ENCODE measurements at places on chromosomes 1 and 21.

DNA sequence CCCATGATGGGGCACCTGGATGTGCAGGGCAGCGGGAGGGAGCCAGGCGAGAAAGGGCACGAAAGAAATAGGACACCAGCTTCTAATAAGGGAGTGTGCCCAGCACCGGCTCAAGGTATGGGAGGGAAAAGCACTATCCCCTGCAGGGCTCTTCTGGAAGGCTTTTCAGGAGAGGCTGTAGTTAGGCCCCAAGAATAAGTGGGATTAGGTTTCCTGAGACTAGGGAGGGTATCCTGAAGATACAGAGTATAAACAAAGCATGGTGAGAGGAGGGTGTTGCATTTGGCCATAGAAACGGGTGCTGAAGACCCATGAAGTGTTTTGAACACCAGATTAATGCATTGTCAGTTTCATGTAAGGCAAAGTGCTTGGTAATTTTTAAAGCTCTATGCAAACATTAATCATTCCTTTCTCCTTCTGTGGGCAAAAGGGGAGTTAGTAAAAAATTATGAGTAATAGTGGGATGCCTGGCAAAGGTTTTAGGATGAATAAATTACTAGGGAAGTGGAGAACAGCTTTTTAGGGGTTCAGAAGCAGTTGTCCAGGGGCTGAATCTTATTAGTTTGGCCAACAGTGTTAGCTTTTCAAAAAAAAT is 74.0 kb downstream of the SYT6 start:
- DNase-seq: no peak

DNA sequence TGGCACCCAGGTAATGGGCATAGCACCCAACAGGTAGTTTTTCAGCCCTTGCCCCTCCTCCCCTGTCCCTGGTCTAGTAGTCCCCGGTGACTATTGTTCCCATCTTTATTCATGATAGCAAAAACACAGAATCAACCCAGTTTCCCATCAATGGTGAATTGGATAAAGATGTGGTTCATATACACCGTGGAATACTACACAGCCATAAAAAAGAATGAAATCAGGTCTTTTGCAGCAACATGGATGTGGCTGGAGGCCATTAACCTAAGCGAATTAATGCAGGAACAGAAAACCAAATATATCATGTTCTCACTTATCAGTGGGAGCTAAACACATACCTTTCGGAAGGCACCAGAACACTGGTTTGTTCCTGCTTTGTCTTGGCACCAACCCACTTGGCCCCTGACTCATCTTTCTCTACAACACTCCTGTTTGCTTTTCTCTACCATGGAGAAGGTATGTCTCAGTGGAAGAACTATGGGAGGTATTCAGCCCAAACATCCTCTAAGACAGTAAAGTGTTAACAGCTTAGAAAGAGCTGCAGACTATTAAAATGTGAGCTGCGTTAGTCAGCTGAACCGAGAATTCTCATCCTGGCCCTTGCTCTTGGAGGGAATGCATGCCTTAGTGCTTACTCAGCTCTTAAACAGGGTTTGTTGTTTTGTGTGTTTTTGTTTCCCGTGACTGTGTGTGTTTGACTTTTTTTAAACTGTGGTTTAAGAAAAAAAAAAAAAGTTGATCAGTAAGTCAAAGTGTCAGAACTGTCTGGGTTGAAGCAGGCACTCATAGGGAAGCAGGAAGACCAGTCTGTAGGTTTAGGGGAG is 203.0 kb downstream of the TOMM20 start:
- no peak for DNase-seq

- DNase-seq: no peak
These were observed 40.7 kb downstream of the NME7 start for GRCh38 chr1:169326956-169327268.

DNA sequence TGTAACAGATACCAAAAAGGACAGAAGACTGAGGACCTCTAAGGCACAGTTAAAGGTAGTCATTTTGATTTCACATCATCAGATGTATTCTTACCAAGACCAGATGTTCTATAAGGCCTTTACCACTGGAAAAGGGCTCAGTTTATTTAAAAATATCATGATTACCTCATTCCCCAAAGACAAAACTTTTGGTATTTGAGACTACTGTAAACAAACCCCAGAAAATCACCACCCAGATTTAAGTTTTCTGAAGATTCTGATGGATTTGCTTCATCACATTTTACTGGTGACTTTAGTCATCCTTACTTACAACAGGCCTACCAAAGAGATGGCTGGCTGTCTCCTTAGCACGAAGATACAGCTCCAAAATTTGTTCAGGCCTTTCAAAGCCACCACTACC is 8.3 kb downstream of the ENAH start:
- DNase-seq: no peak

DNA sequence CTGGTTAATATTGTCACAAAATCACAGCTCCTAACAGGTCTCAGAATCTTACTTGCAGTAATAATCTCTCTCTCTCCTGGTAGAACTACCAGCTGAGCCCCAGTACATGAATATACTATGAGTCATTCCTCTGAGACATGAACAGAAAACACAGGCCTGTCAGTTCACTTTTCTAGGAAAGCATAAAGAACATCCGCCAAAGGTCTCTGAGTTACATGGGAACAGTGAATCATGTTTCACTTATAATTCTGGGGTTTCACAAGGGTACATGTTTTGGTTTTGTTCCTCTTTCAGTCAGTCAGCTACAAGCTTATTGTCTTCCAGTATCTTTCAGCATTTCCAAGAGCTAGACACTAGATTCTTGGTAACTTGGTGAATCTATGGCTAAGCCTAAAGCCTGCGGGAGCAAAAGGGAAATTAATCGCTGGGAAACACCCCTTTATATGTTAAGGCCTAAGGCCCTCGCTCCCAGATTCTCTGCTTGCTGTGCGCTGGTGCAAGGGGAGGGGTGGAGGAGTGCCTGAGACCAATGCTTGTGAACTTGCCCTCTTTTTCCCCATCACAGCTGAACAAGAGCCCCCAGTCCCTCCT is 31.7 kb downstream of the IFNGR2 start:
- DNase-seq: peak; percentile 27

GRCh38 chr1:151147132-151147503 is 687 bp upstream of the SEMA6C start:
- DNase-seq: no peak

DNA sequence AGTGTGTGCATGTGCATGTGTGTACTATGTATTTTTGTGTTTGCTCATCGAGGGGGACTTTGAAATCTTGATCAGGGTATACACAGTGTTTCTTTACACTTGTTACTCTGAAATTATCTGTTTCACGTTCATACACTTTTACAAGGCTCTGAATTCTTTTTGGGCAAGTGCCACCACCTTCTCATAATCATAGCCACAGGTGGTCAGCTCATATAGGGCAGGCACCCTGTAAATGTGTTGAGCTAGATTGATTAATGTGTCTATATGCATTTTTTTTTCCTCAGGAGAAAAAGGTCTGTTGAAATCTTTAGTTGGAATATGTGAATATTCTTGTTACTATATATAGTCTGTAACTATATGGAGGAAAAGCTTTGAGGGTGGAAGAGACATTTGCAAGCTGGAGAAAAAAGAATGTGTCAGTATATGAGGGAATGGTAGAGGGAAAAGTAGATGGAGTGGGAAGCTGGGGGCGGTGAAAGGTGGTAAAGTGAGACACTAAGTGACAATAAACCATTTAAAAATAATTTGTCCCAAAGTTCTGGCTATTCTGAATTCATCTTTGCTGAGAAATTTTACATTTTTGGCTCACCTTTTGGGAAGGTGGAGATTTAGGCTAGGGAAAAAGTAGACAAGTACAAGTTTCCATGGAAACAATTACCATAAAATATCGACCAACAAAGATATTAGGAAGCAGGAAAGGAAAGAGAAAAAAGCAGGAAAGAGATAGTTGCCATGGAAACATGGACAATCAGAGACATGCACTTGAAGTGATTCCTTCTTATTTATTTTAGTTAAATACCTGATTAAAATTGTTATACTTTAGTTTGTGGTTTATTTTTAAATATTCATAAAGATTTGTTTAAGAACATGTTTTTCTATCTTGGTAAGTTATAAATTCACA is 277.5 kb downstream of the PDE4B start:
- no peak for DNase-seq

- no peak for DNase-seq
These were observed 103.2 kb downstream of the BEND5 start for GRCh38 chr1:48673332-48674105.

GRCh38 chr1:22488319-22488718 is 36.7 kb downstream of the ZBTB40 start:
- no peak for DNase-seq

- DNase-seq: peak; percentile 28
These were observed 450 bp downstream of the S100A10 start for GRCh38 chr1:151993084-151993733.
